ENCODE measurements at places on chromosomes 3 and 15. TPM values are rescaled to one million over a fixed set of nuclear protein-coding genes. Genes with fewer than 3 reads are reported as not detected.

RLBP1 gene
- not detected for total RNA-seq

WDR93 gene
- total RNA-seq, result not detected

GP5 gene
- total RNA-seq, result 1.9 TPM

VPS8 gene
- total RNA-seq, result 87.1 TPM
